ENCODE measurements at places on chromosomes 2 and 18. TPM values are rescaled to one million over a fixed set of nuclear protein-coding genes. Genes with fewer than 3 reads are reported as not detected.
A peak's percentile ranks its signal among the peaks of the same experiment; 100 is the strongest.

GRCh38 chr2:225867071-225867470 is 467.6 kb downstream of the NYAP2 start:
- no peak for DNase-seq

- DNase-seq, result no peak
Observed at GRCh38 chr18:34729264-34729663, 19.2 kb downstream of the DTNA start.

GRCh38 chr2:9919512-9919911 is 32.0 kb upstream of the GRHL1 start:
- DNase-seq, result no peak

DNA sequence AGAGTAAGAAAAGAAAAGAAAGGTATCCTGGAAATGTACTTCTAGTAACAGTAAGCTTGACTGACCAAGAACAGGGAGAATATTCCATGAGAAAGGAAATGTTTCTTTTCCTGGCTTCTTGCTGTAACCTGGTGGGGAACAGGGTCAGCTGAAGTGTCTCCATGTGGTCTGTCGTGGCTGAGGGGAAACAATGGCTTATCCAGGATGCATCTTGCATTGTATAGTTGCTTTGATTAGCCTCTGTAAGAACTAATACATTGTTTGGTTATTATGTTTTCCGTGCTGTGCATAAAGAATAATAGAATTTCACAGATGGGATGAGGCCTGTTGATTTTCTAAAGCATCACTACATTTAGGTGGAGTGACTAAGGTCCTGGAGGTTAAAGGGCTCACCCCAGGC is 4.9 kb downstream of the CREG2 start:
- DNase-seq, result no peak

DNA sequence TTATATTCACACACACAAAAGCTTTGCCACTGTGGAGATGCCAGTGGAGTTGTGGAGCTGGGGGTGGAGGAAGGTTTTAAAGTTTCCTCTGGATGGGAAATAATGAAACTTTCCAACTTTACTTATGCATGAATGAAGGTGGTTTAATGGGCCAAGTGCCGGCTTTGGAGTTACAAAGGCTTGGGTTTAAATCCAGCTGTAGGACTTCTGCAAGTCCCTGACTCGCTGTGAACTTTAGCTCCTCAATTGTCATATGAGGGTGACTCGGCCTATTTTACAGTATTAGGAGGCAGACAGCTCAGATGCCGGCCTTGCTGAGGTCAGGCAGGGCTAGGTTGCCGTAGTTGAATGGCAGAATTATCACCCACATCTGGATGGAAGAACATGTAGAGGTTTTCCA is 415.8 kb upstream of the TRIB2 start:
- no peak for DNase-seq

- DNase-seq, result no peak
Observed at GRCh38 chr2:179268277-179268925, 3.8 kb upstream of the SESTD1 start.

- peak; percentile 79 for DNase-seq
Observed at GRCh38 chr2:26772064-26773001, 8.2 kb downstream of the SLC35F6 start.

DNA sequence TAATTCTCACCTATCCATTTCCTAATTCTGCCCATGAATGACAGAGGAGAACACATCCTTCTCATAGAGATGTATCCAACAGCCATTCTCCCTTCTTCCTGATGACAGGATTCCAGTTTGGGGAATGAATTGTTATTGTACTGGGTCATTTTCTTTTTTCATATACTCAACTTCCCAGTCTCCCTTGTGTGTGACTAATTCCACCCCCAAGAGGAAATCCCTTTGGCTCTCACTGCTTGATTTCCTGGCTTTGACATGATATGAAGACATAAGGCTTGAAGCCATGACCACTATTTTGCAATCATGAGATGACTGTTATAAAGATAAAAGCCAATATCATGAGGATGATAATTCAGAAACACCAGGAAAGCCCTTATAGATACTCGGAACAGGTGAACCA is 384.7 kb upstream of the ACVR2A start:
- DNase-seq, result no peak

The SERPINB4 gene
- not detected for polyA plus RNA-seq

The NEU4 gene
- 58.4 TPM for polyA plus RNA-seq

The XIRP2 gene
- 0.01 TPM for polyA plus RNA-seq

Measured in liver (tissue), 10 donors.